DMS79 treated with DMSO at 0.1 percent for 48 hours (cell line): ENCODE measurements at places on chromosomes 5 and 9.

- no peak for DNase-seq
These were observed 20.8 kb downstream of the AMBP start for GRCh38 chr9:114057161-114057885.

DNA sequence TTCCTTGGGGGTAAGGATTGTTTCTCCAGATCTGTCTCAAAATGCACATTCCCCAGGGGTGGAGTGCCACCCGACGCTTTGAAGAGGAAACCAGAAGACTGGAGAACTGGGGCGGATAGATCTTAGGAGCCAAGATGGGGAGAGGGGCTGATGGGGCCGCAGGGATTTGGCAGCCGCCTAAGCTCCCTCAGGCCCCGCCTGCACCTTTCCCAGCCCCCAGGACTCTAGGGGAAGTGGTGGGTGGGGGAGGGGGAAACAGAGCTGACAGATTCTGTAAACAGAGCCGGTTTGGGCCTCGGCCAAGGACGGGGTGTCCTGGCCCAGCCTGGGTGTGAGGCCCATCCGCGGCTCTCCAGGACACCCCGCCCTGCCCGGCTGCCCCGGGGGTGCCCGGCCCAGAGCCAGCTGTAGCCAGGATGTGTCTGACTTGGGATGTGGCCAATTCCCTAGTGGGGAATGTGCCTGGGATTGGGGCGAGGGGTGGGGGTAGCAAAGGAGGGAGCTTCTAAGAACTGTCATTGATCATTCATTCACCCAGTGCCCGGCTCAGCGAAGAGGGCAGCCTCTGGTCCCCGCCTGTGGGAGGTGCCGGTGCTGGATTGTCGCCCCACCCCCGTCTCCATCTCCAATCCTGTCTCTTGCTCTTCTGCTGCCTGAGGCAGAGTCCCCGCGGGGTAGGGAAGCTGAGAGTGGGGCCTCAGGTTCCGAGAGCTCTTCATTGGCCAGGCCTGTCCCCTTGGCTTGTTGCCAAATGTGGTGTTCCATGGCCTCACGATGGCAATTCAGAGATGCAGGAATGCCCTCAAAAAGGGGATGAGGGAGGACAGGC is 54.8 kb upstream of the CDKN2AIPNL start:
- DNase-seq = peak; percentile 63

GRCh38 chr5:150142959-150143349 is 12.7 kb downstream of the PDGFRB start:
- no peak for DNase-seq

GRCh38 chr9:112051812-112052211 is 123.3 kb downstream of the SUSD1 start:
- no peak for DNase-seq
